ENCODE measurements at places on chromosomes 5 and 9.

DNA sequence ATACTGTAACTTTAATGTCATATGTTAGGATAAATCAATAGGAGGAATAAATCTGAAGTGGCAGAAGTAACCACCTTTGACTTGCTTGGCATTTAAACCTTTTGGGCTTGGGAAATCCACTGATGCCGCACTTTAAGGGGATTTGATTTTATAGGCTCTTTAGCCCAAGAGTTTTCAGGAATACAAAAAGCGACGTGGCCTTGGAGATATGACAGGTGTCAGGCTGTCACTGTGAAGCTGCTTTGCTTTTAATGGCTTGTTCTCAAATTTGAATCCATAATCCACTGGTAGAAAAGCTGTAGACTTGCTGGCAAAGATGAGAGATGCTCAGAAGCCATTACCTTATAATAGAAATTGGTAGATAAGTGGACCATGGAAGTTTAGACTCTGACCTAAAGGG is 71.6 kb downstream of the GABRG2 start:
- DNase-seq: no peak

GRCh38 chr5:17024686-17025180 is 88.6 kb upstream of the MYO10 start:
- no peak for DNase-seq

- DNase-seq: no peak
These were observed 640.9 kb downstream of the SEMA5A start for GRCh38 chr5:8905021-8905420.

DNA sequence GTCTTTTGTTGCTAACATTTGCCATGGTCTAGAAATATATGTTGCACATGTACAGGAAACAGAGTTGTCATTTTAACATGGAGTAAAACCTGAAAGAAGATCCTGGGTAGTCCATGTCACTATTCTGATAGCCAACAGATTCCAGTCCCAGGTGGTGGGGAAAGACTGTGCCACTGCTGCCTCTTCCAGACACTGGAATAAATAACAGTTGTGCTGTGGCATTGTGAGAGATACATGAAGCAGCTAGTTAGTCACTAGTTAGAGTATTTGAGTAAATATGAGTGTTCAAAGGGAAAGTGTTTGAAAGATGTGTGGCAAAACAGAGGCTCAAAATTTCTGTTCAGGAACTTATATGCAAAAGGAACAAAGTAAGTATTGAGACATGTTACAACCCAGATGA is 1408.3 kb downstream of the EFNA5 start:
- no peak for DNase-seq

DNA sequence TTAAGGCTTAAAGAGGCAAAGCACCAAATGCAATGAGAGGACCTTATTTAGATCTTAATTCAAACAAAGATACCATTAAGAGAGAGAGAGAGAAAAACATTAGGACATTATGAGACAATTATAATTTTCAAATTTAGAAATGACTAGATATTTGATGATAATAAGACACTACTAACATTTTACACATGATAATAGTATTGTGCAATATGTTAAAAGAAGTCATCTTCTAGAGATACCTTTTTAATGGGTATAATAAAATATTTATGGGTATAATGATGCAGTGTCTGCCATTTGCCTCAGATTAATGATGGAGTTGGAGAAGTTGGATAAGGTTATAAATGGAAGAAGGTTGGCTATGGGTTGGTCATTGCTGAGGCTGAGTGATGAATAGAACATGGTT is 21.2 kb downstream of the SPAAR start:
- DNase-seq: no peak

DNA sequence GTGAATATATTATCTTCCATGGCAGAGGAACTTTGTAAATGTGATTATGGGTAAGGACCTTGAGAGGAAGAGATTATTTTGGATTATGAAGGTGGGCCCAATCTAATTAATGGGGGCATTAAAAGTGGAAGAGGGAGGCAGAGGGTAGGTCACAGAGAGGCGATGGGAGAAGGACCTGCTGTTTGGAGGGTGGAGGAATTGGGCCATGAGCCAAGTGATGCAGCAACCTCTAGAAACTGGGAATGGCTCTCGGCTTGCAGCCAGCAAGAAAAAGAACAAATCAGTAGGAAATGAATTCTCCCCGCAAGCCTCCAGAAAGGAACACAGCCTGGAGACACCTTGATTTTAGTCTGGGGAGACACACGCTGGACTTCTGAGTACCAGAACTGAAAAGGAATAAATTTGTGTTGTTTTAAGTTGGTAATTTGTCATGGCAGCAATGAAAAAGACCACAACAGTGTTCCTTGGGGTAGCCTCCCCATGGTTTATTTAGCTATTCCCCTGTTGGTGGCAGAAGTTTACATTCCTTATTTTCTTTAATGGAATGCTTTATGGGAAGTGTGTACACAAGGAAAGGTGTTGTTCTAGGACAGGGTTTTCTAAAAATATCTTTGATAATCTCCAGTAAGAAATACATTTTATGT is 103.6 kb downstream of the HSPA4 start:
- DNase-seq: no peak

GRCh38 chr9:110089681-110090370 is 118.1 kb downstream of the C9orf152 start:
- no peak for DNase-seq

DNA sequence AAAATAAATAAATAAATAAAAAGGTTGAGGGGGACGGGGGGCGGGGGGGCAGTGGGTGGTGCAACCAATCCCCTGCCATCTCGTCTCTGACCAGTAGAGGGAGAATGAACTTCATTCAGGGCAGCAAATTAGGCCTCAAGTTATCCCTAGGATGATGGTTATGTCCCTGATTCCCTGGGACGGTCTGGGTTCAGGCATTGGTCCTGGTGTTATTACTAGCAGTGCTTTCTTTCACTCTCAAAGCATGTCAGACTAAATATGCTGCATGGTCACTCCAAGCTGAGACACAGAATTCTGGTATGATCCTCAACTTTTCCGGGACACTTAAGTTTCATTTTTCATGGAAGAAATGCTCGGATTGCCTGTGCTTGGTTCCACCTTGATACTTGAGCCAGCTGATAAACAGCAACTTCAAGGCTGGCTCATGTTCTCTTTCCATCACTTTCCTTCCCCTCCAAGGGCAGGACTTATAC is 59.4 kb downstream of the DAP start:
- no peak for DNase-seq
